ENCODE measurements at places on chromosomes 12 and 14. TPM values are rescaled to one million over a fixed set of nuclear protein-coding genes. Genes with fewer than 3 reads are reported as not detected.

The NOVA1 gene
- 5.1 TPM for total RNA-seq

DNA sequence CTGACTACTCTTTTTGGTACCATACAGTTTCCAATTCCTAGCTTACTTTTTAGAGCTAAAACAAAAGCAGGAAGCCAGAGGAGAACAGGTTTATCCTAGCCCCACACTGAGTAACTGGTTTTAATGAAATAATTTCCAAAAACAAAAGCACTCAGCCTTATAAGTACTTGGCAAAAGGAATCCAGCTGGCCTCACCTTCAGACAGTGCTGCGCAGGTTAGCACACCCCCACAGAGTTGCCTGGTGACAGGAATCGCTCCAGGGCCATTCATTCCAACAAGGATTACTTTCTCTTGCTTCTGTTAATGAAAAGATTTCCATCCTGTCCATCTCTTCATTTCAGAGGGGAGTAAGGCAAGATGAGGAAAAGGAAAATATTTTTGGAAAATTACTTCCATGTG lies 84.6 kb downstream of the SCFD1 start:
- no peak for DNase-seq

GRCh38 chr12:6899837-6900519 lies 4.6 kb upstream of the LRRC23 start:
- peak; percentile 61 for DNase-seq

DNA sequence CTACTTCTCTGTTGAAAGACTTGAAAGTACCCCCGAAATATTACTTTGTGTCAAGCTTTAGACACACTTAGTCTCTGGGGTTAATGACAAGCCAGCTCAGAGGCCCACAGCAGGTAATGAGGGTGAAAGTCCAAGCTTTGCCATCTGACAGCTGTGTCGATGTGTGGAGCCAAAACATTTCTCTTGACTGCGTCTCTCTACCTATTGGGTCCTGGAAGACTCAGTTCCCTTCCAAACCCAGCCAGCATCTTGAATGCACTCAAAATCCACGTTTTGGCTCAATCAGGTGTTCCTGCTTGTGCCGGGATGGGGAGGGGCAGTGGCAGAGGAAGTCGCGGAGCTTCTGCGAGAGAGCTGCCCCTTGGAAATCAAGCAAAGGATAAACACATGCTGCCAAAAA lies 3.2 kb downstream of the PLXNC1 start:
- no peak for DNase-seq

DNA sequence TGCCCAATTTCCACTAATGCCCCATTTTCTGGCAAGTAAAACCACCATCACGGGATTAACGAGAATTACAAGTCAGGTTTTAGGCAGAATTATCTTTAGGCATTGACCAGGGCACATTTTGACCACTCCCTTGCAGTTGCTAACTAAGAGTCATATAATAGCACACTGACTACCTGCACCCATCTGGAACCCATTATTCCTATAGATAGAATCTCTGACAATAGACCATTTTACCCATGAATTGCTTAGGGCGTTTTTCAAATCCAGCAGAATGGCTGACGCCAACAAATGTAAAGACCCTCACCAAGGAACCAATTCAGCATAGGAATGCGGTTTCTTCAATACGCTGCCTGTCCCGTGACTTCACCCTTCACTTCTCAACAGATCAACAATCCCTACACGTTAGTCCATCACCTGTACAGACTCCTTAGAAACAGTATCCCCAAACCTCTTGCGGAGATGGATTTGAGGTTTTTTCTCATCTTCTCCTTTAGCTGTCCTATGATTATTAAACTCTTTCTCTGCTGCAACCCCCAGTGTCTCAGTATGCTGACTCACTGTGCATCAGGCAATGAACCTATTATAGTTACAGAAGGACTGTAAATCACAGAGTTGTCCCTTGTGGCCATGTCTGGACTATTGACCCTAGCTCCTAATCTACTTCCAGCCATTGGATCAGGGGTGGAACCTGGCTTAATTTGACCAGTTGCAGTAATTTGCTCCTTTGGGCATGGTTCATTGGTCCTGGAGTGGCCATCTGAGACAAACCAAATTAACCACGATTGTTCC lies 177.3 kb upstream of the PLXNC1 start:
- peak; percentile 23 for DNase-seq

Data from fibroblast of lung (primary cell).